Activated naive CD8-positive, alpha-beta T cell treated with anti-CD3 and anti-CD28 coated beads, Interleukin-2, amount 10 ng/mL, durations not matched to agents 7 days and 5 days (primary cell): ENCODE measurements at places on chromosomes 6 and 20. TPM values are rescaled to one million over a fixed set of nuclear protein-coding genes. Genes with fewer than 3 reads are reported as not detected.
A peak's percentile ranks its signal among the peaks of the same experiment; 100 is the strongest.

- H3K36me3 ChIP-seq: peaks cover 4% of the 10 kb centered on the region
- no peak overlapping the region for H3K4me3 ChIP-seq
- peaks cover 8% of the 10 kb centered on the region for H3K27me3 ChIP-seq
- H3K4me1 ChIP-seq: peaks cover 29% of the 10 kb centered on the region
- no peak overlapping the region for H3K27ac ChIP-seq
Observed at GRCh38 chr6:105483492-105483891, 80.6 kb upstream of the PREP start.

DNA sequence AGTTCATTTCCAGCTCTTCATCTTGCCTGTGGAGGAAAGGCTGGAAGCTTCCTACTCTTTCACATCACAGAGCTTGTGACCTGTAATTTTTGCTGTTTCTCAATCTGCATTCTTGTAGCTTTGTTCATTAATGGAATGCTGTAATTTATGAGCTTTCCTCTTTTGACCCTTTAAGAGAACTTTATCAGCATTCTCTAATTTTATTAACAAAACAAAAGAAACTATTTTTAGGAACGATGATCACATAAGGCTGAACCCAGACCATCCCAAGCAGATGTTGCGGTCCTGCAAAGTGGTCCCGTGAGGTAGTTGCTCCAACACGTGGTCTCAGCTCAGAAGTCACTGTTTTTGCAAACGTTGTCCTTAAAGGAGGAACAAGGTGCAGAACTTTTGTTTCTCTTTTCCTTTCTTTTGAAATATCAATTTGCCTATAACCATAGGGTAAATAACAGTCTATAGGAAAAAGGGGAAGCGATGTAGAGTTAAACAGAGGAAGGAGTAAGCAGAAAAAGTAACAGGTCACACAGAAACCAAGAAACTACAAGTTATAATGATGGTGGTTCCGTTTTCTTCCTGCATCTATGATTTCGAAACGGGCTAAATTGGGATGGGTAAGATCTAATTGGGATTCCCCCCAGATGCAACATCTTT, 121.3 kb upstream of the PHACTR1 start:
- no peaks in the 10 kb centered on the region for H3K4me1 ChIP-seq
- H3K4me3 ChIP-seq: no peak overlapping the region
- no peaks in the 10 kb centered on the region for H3K36me3 ChIP-seq
- H3K27me3 ChIP-seq: peaks cover 12% of the 10 kb centered on the region
- no peak for DNase-seq

GRCh38 chr6:115783402-115784061, 277.2 kb downstream of the FRK start:
- no peaks in the 10 kb centered on the region for H3K4me1 ChIP-seq

DNA sequence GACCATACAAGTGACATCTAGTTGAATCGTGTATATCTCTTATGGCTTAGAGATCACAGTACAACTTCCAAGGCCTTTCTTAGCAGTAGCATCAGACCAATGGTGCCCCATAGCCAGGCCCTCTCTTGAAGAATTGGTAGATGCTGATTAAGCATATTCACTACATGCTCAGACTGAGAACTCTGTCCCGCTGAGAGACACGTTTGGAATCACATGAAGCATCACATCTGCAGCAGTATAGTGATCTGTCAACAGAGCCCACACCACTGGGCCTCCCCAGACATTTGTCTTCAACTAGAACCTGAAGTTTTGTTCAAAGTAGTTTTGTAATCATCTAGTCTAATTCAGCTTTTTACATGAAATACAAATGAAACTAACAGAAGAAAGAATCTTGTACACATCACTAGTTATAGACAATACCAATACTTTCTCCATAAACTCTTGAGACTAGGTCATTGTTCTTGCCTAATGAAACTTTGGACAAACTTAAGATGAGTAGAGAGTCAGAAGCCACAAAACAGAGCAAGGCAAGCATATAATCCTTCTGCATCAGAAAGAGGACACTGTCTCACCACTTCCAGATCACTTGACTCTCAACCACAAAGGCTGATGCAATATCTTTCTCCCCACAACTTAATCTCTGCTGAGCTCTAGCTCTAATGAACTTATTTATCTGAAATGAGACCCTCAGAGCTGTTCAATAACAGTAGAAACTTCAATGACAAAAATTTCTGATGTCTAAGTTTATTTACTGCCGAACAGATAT, 182.7 kb downstream of the TBX18 start:
- H3K4me1 ChIP-seq: peaks cover 11% of the 10 kb centered on the region
- DNase-seq: no peak
- peak overlapping the region; percentile 43 for H3K4me3 ChIP-seq

GRCh38 chr6:151388997-151389617, 2.3 kb downstream of the ZBTB2 start:
- DNase-seq: no peak
- peak overlapping the region; percentile 87 for H3K4me3 ChIP-seq
- peak overlapping the region; percentile 92 for H3K27ac ChIP-seq
- peaks cover 44% of the 10 kb centered on the region for H3K4me1 ChIP-seq

- H3K27me3 ChIP-seq: no peaks in the 10 kb centered on the region
- H3K4me3 ChIP-seq: no peak overlapping the region
- H3K36me3 ChIP-seq: no peaks in the 10 kb centered on the region
- no peak overlapping the region for H3K27ac ChIP-seq
Observed at GRCh38 chr6:9126878-9127560, 691.7 kb upstream of the SLC35B3 start.

GRCh38 chr6:136517002-136517401, 33.2 kb downstream of the MAP7 start:
- H3K27me3 ChIP-seq: peaks cover 11% of the 10 kb centered on the region
- no peak overlapping the region for H3K27ac ChIP-seq
- H3K36me3 ChIP-seq: no peaks in the 10 kb centered on the region
- no peak for DNase-seq

- peaks cover 8% of the 10 kb centered on the region for H3K4me1 ChIP-seq
- peaks cover 10% of the 10 kb centered on the region for H3K27me3 ChIP-seq
- peaks cover 2% of the 10 kb centered on the region for H3K36me3 ChIP-seq
- H3K4me3 ChIP-seq: no peak overlapping the region
- no peak overlapping the region for H3K27ac ChIP-seq
Observed at GRCh38 chr20:50323777-50324775, 133.4 kb downstream of the CEBPB start.

DNA sequence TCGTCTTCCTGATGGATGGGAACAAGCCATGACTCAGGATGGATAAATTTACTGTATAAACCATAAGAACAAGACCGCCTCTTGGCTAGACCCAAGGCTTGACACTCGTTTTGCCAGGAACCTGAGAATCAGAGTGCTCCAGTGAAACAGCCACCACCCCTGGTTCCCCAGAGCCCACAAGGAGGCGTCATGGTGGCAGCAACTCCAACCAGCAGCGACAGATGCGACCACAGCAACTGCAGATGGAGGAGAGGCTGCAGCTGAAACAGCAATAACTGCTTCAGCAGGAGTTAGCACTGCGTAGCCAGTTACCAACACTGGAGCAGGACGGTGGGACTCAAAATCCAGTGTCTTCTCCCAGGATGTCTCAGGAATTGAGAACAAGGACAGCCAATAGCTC, 100.9 kb upstream of the SAMD5 start:
- H3K4me3 ChIP-seq: no peak overlapping the region
- peaks cover 5% of the 10 kb centered on the region for H3K27me3 ChIP-seq

DNA sequence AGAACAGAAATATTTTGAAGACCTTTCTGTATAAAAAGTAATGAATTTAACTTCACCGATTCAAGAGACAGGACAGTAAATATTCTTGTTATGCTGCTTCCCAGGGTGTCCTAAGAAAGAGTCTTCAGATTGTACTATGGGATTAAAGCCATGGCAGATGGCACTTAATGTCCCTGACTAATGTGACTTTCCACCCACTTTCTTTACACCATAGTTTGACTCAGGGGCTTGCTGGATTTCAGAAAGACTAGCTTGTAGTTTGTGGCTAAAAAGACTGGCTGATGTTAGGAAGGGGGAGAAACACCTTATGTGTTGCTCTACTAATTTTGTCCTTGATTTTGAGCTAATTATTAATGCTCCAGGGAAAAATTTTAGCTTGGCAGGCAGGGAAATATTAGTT, 75.9 kb downstream of the UTRN start:
- H3K4me3 ChIP-seq: no peak overlapping the region
- H3K27ac ChIP-seq: no peak overlapping the region
- peaks cover 50% of the 10 kb centered on the region for H3K36me3 ChIP-seq
- H3K27me3 ChIP-seq: no peaks in the 10 kb centered on the region
- peaks cover 39% of the 10 kb centered on the region for H3K4me1 ChIP-seq
- DNase-seq: no peak

DNA sequence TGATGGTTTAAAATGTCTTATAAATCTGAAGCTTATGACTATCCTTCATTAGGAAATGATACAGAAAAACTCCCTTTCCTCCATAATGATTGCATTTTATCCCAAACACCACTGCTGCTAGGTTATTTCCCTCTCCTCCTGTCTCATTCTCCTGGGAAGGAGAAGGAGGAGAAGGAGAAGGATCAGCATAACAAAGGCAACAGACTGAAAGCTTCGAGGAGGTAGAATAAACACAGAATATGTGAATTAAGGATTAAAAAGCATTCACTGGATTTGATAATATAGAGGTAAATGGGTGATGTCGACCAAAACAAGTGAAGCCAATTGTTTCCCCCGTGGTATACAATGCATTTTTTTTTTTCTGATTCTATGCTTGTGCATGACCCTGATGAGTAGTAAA, 82.0 kb downstream of the WASF1 start:
- H3K27ac ChIP-seq: no peak overlapping the region
- H3K4me1 ChIP-seq: no peaks in the 10 kb centered on the region

DNA sequence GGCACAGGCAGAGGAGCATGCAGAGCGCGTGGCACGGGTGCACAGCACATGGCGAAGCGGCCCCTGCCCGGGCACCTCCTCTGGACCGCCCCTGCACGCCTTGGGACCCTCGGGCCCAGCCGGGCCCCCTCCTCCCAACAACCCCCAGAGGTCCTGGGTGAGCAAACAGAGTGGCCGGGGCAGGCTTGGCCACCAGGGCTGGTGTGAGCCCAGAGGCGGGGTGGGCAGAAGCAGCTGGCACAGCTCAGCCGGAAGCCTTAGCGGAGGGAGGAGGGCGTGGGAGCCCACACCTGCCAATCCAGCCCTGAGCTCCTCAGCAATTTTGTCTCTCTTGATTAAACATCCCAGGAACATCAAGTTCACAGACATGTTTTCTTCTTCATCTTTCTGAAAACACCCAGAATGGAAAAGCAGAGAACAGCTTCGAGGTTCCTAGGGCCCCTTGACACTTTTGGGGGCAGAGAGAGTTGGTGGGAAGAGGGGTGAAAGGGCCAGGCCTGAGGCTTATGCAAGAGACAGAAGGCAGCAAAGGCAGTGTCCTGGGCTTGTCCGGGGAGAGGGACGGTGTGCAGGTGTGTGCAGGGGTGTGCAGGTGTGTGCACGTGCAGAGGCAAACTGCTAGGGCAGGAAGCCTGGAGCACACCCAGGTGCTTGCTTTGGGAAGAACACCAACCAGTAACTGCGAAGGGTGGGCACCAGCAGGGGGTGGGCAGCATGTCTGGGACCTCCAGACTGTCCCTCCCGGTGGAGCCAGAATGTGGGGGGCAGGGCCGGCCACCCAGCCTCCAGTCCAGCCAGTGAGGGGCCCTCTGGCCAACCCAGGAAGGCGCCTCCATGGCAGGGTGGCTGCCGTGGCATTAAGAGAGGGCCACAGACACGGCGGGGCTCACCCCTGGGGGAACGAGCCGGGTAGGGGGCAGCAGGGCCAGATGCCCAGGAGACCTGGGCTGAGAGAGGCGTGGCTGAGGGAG, 4.8 kb downstream of the HRH3 start:
- H3K36me3 ChIP-seq: no peaks in the 10 kb centered on the region
- H3K4me1 ChIP-seq: no peaks in the 10 kb centered on the region
- no peak overlapping the region for H3K27ac ChIP-seq
- peaks cover 20% of the 10 kb centered on the region for H3K27me3 ChIP-seq

DNA sequence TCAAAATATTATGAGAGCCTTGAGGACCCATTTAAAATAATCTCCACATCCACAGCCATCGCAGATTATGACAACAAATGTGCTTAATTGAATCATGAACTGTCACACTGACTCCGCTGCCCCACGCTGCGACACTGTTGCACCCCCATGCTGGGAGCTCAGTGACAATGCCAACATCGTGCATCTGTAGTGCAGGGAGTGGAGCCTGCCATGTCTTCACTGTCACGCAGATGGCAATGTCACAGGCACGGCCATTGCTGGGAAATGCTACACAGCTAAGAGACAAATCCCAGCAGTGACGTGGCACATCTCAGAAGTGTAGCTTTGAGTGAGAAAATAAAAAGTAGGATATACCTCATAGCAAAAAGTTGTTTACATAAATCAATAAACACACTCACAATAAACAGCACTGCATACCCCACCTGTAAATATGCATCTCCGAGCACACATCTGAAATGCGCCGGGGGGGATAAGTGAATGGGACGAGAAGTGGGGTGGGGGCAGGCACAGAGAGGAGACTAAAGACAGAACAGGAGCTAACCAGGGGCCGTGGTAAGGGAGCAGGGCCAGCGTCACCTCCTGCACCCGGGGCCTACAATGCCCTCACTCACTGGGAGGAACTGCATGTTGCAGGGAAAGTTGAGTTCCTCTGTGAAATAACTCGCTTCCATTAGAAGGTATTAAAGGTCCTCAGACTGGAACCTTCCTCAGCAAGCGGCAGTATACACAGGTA, 349.9 kb downstream of the THBS2 start:
- no peak overlapping the region for H3K4me3 ChIP-seq
- no peaks in the 10 kb centered on the region for H3K36me3 ChIP-seq
- no peak overlapping the region for H3K27ac ChIP-seq
- no peaks in the 10 kb centered on the region for H3K27me3 ChIP-seq
- no peak for DNase-seq

DNA sequence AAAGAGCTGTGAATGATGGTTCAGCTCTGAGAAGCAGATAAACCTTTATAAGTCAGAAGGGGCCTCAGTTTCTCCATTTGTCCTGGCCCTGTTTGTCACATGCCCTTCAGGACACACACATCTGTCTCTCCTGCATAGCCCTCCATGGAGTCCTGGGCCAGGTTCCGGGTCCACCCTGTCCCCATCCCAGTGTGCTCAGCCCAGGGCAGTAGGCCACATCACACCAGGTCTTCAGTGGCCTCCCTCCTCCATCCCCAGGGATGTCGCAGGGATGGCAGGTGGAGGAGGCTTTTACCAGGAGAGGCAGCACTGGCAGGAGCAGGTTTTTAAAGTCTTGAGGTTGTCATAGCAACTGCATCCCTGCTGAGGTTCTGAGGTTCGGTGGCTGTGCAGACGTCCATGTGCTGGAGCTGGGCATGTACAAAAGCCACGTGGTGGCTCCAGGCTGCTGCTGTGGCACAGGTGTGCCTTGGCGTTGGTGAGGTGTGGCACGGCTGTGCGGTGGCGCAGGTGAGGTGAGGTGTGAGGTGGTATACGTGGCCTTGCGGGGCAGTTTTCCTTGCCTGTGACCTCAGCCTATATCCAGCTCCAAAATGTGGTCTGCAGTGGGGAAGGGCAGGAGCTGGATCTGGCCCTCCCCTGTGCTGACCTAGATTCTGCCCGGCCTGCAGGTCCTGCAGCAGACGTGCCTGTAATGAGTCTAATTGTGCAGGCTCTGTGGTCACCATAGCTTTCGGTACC, 8.0 kb upstream of the NPBWR2 start:
- H3K36me3 ChIP-seq: no peaks in the 10 kb centered on the region
- H3K27ac ChIP-seq: no peak overlapping the region
- no peak for DNase-seq
- H3K4me1 ChIP-seq: peaks cover 6% of the 10 kb centered on the region
- no peaks in the 10 kb centered on the region for H3K27me3 ChIP-seq

GPR6 gene
- not detected for total RNA-seq

WTAP gene
- 129 TPM for total RNA-seq

NRSN1 gene
- not detected for total RNA-seq

MUCL3 gene
- not detected for total RNA-seq

NKX2-4 gene
- total RNA-seq: not detected

FAM83D gene
- 14.4 TPM for total RNA-seq

NT5E gene
- 26.8 TPM for total RNA-seq

PAK5 gene
- total RNA-seq: not detected

SYNGAP1 gene
- 60.1 TPM for total RNA-seq

PNPLA1 gene
- total RNA-seq: not detected

PPP1R3G gene
- 0.11 TPM for total RNA-seq

FNDC11 gene
- total RNA-seq: 0.55 TPM

EPB41L2 gene
- total RNA-seq: 25.4 TPM

PXMP4 gene
- total RNA-seq: 13.4 TPM
